ENCODE measurements at places on chromosomes 3 and 15.

DNA sequence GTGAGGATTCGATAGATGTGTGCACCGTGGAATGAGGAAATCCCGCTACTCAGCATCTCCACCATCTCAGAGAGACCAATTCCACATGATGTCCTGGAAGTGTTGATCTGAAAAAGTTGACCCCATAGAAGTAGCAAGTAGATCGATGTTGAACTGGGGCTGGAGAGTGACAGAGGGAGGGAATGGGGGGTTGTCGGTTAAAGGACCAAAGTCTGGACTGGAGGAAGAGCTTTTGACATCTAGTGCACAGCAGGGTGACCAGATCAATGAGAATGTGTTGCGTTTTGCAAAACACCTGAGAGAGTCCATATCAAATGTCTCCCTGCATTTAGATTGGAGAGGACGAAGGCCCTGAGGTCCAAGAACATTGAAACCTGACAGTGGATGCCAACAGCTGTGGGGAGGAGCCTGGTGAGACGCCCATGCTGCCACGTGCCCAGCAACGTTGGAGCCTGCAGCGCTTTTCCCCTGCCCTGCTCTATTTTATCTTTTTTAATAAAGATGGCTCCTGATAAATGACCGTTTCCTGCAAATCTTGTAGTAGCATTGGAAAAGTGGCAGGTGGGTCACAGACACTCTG, 30.1 kb upstream of the RPL32 start:
- DNase-seq: no peak
- peaks cover 14% of the 10 kb centered on the region for H3K4me1 ChIP-seq
- peaks cover 31% of the 10 kb centered on the region for H3K27me3 ChIP-seq
- no peaks in the 10 kb centered on the region for H3K36me3 ChIP-seq
- H3K27ac ChIP-seq: no peak overlapping the region
- H3K4me3 ChIP-seq: no peak overlapping the region

GRCh38 chr15:39931615-39932014, 2.3 kb upstream of the EIF2AK4 start:
- DNase-seq: no peak
- H3K27me3 ChIP-seq: peaks cover 4% of the 10 kb centered on the region
- H3K4me3 ChIP-seq: no peak overlapping the region

- H3K4me1 ChIP-seq: no peaks in the 10 kb centered on the region
- no peak for DNase-seq
- no peaks in the 10 kb centered on the region for H3K27me3 ChIP-seq
- H3K27ac ChIP-seq: no peak overlapping the region
These were observed 48.9 kb downstream of the MCTP2 start for GRCh38 chr15:94280301-94280700.

DNA sequence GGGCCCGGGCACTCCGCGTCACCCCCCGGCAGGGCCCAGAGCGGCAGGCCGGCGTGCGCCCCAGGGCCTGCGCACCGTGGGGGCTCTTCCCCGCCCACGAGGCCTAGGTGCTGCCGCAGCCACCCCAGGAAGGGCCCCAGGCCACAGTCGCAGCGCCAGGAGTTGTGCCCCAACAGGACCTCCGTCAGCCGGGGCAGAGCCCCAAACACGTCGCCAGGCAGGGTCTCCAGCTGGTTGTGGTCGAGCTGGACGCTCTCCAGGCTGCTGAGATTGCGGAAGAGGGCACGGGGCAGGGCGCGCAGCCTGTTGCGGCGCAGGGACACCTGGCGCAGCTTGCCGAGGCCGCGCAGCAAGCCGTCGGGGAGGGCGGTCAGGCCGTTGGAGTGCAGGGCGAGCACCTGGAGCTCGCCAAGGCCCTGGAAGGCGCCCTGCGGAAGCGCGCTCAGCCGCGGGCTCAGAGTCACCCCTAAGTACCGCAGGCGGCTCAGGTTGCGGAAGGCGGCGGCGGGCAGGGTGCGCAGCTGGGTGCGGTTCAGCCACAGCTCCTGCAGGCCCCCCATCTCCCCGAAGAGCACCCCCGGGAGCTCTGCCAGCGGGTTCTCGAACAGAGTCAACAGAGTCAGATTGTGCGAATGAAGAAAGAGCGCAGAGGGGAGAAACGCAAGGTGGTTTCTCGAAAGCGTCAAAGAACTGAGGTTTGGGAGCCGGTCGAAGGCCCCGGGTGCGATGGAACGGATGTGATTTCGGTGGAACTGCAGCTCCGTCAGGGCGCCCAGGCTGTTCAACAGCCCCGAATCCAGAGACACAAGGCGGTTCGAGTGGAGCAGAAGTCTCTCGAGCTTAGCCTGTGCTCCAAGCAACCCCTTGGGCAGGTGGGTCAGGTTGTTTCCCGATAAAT, 2.0 kb downstream of the GP5 start:
- H3K36me3 ChIP-seq: no peaks in the 10 kb centered on the region
- no peak overlapping the region for H3K27ac ChIP-seq
- peaks cover 26% of the 10 kb centered on the region for H3K27me3 ChIP-seq
- no peak overlapping the region for H3K4me3 ChIP-seq

- H3K4me1 ChIP-seq: no peaks in the 10 kb centered on the region
- H3K27me3 ChIP-seq: peaks cover 2% of the 10 kb centered on the region
- no peak overlapping the region for H3K4me3 ChIP-seq
- DNase-seq: no peak
- H3K36me3 ChIP-seq: no peaks in the 10 kb centered on the region
These were observed 8.1 kb upstream of the GAP43 start for GRCh38 chr3:115615001-115615814.

DNA sequence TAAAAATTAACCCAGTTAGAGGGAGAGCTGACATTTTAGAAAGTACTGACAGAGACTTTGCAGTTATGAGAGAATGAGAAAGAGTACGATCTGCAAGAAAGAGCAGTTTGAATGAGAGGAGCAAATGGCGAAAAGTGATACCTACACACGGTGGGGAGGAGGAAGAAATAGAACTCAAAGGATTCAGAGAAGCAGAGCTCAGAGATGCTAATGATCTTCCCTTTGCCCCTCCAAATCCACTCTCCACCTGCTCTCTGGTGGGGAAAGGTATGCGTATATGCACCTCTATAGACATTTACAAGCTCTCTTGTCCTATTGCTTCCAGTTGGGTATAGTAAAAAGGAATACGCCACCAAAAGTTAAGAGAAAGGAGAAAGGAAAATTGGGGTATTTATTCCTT, 123.3 kb upstream of the TTC14 start:
- peaks cover 13% of the 10 kb centered on the region for H3K4me1 ChIP-seq
- no peaks in the 10 kb centered on the region for H3K27me3 ChIP-seq
- DNase-seq: no peak
- no peak overlapping the region for H3K4me3 ChIP-seq

GRCh38 chr3:14274999-14275961, 96.7 kb downstream of the LSM3 start:
- peaks cover 17% of the 10 kb centered on the region for H3K27me3 ChIP-seq
- no peak overlapping the region for H3K27ac ChIP-seq
- no peaks in the 10 kb centered on the region for H3K36me3 ChIP-seq
- no peak overlapping the region for H3K4me3 ChIP-seq
- DNase-seq: no peak
- peaks cover 4% of the 10 kb centered on the region for H3K4me1 ChIP-seq

- H3K27ac ChIP-seq: no peak overlapping the region
- no peaks in the 10 kb centered on the region for H3K4me1 ChIP-seq
- H3K36me3 ChIP-seq: peaks cover 10% of the 10 kb centered on the region
- no peak for DNase-seq
- no peak overlapping the region for H3K4me3 ChIP-seq
- peaks cover 1% of the 10 kb centered on the region for H3K27me3 ChIP-seq
These were observed 91.1 kb downstream of the TRIM42 start for GRCh38 chr3:140768941-140769340.

GRCh38 chr3:67605377-67605776, 49.0 kb downstream of the SUCLG2 start:
- H3K27ac ChIP-seq: peak overlapping the region; percentile 73
- H3K4me3 ChIP-seq: peak overlapping the region; percentile 64
- peaks cover 56% of the 10 kb centered on the region for H3K4me1 ChIP-seq
- peak; percentile 74 for DNase-seq
- H3K27me3 ChIP-seq: peaks cover 1% of the 10 kb centered on the region
- H3K36me3 ChIP-seq: peaks cover 54% of the 10 kb centered on the region

DNA sequence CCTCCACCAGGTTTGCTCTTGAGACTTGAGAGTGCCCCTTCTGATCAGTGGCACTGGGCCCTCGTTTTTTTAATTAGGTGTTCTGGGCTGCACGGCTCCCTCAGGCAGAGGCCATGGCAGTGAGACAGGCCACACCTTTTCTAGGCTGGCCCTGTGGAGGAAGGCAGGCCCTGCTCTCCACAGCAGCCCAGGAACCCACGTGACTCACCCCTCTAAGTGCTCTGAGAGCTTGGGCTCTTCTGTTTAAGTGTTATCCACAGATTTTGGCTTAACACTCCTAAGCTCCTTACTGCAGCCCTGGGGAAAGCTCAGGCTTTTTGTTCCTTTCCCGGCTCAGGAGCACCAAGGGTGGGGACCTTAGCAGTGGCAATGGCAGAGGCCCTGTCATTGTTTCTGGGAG, 463.2 kb upstream of the GBE1 start:
- H3K36me3 ChIP-seq: no peaks in the 10 kb centered on the region
- no peak overlapping the region for H3K4me3 ChIP-seq
- no peak for DNase-seq
- H3K4me1 ChIP-seq: no peaks in the 10 kb centered on the region
- no peaks in the 10 kb centered on the region for H3K27me3 ChIP-seq

DNA sequence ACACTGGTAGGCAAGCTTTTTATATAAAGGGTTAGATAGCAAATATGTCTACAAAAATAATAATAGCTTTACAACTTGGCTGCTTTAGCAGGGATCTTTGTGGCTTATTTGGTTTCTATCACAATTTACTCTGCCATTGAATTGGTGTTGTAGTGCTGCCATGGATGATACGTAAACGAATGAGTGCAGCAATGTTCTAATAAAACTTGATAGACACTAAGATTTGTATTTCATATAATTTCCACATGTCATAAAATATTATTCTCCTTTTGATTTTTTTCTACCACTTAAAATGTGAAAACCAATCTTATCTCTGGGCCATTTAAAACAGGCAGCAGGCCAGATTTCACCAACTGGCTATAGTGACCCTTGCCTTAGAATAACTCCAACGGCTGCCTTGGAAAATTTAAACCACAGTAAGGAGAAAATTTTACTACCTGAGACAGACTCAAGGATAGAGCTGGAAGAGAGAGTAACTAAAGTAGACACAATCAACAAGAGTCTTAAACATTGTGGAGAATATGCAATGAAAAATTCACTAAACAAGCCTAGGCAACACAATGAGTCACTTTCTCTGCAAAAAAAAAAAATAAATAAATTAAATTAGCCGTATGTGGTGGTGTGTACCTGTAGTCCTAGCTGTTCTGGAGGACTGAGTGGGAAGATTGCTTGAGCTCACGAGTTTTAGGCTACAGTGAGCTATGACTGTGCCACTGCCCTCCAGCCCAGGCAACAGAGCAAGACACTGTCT, 8.1 kb downstream of the NPHP3 start:
- peaks cover 10% of the 10 kb centered on the region for H3K4me1 ChIP-seq
- H3K36me3 ChIP-seq: peaks cover 34% of the 10 kb centered on the region
- H3K27ac ChIP-seq: no peak overlapping the region

DNA sequence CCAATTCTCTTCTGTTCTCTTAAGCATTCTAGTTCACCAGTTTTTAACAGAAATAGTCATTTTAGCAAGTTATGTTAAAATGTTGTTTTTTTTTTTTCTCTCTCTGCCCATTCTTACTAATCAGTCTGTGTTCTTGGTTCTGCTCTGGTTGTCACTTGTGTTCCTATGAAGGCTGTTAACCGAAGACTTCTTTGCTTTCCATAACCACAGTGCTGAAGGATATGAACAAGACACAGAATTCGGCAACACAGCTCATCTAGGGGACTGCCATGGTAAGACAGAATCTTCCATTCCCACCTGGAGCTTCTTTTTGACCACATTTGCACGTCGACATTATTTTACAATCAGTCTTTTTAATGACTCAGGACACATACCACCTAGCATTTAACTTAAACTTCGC, 49.1 kb downstream of the SEMA6D start:
- DNase-seq: no peak
- no peak overlapping the region for H3K27ac ChIP-seq
- H3K27me3 ChIP-seq: peaks cover 1% of the 10 kb centered on the region
- peaks cover 13% of the 10 kb centered on the region for H3K36me3 ChIP-seq
- H3K4me3 ChIP-seq: no peak overlapping the region

DNA sequence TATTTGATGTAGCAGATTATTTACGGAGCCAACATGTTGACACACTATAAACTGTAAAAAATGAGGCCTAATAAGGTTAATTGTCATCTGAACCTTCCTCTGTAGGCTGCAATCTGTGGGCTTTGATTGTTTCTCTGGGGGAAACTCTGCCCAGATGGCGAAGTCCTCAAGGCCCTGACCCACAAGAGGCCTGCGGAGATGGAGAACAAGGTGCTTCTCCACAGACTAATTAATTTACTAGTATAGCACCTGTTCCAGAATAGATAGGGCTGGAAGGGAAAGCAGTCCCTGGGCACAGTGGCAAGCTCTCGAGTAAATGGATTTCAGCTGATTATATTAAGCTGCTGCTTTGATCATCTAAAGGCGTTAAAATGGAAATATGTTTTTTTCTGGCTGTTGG, 338.8 kb upstream of the DNAJC19 start:
- H3K27ac ChIP-seq: no peak overlapping the region
- no peak overlapping the region for H3K4me3 ChIP-seq
- no peaks in the 10 kb centered on the region for H3K4me1 ChIP-seq
- no peak for DNase-seq
- no peaks in the 10 kb centered on the region for H3K36me3 ChIP-seq
- no peaks in the 10 kb centered on the region for H3K27me3 ChIP-seq

GRCh38 chr3:173622166-173622565, 224.6 kb downstream of the NLGN1 start:
- peak overlapping the region; percentile 45 for H3K4me3 ChIP-seq
- H3K27me3 ChIP-seq: peaks cover 2% of the 10 kb centered on the region
- peaks cover 38% of the 10 kb centered on the region for H3K4me1 ChIP-seq
- DNase-seq: peak; percentile 53
- H3K27ac ChIP-seq: peak overlapping the region; percentile 25

DNA sequence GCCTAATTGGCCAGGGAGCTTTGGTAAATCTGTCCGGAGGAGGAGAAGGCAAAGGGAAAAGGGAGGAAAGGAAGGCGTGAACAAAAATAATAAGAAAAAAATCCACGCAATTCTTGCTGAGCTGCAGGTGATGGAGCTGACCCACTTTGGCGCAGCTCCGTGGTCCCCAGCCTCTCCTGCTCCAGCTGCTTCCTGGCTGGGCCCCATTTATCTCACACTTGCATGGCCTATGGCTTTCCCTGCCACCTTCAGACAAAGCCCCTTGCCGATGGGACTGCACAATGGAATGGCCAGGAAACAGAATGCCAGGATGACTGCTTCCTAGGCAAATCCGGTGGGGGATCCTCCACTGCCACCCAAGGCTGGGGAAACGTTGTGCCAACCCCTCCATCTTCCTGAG, 6.9 kb downstream of the INSYN1 start:
- H3K4me1 ChIP-seq: peaks cover 21% of the 10 kb centered on the region
- no peak overlapping the region for H3K4me3 ChIP-seq
- DNase-seq: no peak
- H3K27me3 ChIP-seq: peaks cover 32% of the 10 kb centered on the region

GRCh38 chr3:33458446-33458845, 18.2 kb upstream of the UBP1 start:
- H3K4me3 ChIP-seq: no peak overlapping the region
- peaks cover 9% of the 10 kb centered on the region for H3K4me1 ChIP-seq
- no peak for DNase-seq
- H3K27ac ChIP-seq: no peak overlapping the region
- H3K27me3 ChIP-seq: no peaks in the 10 kb centered on the region
